ENCODE measurements at places on chromosomes 13 and 19.

DNA sequence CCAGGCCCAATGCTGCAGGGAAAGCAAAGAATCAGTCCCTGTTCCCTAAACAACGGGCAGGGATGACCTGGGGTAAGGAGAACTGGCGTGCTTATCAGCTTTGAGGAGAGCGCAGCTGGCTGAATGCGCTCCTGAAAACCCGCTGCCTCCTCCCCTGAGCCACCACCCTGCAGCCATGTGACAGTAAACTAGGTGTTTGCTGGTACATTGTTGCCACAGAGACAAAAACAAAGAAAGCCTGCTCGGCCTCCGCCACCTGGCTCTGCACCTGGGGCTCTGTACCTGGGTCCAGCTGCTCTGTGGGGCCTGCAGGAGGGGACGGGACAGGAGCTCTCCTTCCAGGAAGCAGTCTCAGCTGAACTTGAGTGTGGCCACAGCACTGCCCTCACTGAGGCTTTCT, 21.8 kb downstream of the MCF2L start:
- no peak for DNase-seq

- no peak for DNase-seq
These were observed 2316.2 kb upstream of the PCDH20 start for GRCh38 chr13:63731896-63732295.

GRCh38 chr13:114100446-114101357, 31.7 kb downstream of the RASA3 start:
- DNase-seq, result no peak

DNA sequence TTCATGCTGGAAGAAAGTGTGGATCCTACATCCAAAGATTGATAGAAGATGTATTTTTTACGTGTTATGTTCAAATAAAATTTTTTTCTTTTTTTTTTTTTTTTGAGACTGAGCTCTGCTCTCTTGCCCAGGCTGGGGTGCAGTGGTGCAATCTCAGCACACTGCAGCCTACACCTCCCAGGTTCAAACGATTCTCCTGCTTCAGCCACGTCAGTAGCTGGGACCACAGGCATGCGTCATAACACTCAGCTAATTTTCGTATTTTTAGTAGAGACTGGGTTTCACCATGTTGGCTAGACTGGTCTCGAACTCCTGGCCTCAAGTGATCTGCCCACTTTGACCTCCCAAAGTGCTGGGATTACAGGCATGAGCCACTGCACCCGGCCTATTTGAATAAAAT, 65.7 kb downstream of the KLF12 start:
- DNase-seq, result no peak

GRCh38 chr13:74270018-74270417, 135.8 kb upstream of the KLF12 start:
- DNase-seq, result no peak

DNA sequence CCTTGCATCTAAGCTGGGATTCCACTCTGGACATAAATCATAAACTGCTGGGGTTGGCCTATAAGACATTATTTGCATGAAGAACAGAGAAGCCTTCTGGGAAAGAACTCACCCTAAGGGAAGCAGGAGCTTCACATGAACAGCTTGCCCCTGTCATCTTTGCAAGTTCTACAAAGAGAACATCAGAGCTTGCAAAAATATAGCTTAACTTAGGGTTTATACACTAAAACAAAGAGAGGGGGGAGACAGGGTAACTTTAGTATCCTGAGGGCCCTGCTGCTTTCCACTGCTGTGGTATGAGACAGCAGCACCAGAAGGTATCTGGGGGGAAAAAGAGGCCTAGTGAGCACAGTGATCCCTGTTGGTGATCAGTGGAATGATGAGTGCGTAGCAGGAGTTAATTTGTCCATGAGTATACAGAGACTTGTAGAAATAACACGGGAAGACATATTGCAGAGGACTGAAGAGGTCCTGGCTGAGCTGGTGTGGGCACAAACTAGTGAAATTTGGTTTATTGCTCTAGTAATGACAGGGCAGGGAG, 116.1 kb upstream of the TSC22D1 start:
- no peak for DNase-seq

- no peak for DNase-seq
These were observed 771.3 kb upstream of the ARGLU1 start for GRCh38 chr13:107339209-107339608.

GRCh38 chr19:2476451-2477140, 669 bp downstream of the GADD45B start:
- no peak for DNase-seq

DNA sequence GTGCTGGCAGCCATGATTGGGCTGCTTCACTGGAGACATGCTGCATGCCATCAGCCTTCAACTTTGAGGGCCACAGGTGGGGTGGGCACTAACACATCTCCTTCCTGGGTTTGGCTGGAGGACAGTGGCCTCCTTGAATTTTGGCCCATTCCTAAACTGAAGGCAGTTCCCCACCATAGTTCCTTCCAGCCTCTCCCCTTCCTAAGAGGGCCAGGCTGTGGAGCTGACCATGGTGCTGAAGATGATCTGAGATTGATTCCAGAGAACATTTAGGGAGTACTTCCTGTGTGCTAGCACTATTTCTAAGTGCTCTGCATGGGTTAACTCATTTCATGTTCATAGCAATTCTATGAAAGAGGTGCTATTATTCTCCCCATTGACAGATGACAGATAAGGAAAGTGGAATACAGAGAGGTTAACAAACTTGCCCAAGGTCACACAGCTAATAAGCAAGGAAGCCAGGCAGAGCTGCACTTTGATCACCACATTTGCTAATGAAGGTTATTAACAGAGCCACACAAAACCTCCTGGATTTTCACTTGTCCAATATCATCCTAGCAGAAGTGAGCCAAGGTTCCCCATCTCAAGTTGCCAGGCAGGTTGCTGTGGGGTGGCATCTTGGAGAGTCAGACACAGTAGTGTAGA, 175.3 kb downstream of the ZIC5 start:
- DNase-seq, result no peak

DNA sequence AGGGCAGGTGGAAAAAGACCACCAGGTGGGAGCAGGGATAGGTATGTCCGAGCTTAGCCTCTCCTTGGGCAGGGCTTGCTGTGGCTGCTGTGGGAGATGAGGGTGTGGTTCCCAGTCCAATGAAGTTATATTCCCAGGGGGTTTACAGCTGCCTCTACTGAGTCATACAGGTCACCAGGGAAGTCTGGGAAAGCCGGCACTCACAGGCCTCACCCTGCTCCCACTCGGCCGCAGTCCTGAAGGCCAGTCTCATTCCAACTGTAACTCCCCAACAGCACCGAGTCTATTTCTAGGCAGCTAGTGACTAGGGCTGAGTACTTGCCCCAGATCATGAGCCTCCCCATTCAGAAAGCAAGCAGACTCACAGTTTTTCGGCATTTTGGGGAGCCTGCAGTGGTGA, 77.1 kb downstream of the FNDC3A start:
- DNase-seq, result no peak

GRCh38 chr13:33931397-33932311, 113.7 kb downstream of the RFC3 start:
- no peak for DNase-seq

DNA sequence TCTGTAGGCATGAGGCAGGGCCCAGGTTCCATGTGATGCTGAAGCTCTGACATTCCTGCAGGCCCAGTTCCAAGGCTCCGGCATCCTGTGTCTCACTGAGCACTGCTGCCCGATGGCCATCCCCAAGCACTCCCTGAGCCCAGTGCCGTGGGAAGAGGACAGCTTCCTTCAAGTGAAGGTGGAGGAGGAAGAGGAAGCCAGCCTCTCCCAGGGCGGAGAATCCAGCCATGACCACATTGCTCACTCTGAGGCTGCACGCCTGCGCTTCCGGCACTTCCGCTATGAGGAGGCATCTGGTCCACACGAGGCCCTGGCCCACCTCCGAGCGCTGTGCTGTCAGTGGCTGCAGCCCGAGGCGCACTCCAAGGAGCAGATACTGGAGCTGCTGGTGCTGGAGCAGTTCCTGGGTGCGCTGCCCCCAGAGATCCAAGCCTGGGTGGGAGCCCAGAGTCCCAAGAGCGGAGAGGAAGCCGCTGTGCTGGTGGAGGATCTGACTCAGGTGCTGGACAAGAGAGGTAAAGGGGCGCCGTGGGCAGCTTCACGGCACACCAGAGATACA, 8.0 kb downstream of the ZSCAN22 start:
- DNase-seq, result no peak

All from left forelimb (tissue), 1 donor.